ENCODE measurements at places on chromosomes 1 and 21.

GRCh38 chr1:94602316-94602715 lies 60.8 kb upstream of the F3 start:
- no peak for DNase-seq

DNA sequence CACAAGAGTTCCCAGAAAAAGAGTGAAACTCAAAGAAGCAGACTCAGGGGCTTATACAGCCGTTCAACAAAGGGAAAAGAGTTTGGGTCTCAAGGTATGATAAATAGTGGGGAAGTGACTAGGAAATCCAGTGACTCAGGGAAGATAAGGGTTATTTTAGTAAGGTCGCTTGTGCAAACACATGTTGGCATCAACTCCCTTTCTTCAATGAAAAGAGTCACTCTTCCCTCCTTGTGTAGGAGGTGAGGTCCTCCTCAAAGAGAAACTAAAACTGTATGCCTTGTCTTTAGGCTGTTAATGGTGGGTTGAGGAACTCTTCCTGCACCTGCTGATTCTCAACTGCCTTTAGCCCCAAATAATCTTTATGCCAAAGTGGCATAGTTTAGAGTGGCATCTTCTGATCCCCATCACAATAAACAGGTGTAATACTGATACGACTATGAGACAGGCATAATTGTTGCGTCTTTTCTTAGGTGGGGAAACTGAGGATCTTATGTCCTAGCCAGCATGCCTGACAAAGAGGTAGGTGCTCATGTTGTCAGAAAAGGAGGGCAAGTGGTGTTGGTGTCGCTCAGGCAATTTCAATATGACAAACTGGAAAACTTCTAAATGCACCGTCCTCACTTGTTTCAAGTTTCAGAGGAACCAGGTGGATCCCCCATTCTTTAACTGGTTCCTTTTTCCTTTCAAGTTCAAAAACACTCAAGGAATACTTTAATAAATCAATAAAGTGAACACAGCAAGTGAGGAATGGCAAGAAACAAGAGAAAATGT lies 294.1 kb upstream of the RUNX1 start:
- no peak for DNase-seq

DNA sequence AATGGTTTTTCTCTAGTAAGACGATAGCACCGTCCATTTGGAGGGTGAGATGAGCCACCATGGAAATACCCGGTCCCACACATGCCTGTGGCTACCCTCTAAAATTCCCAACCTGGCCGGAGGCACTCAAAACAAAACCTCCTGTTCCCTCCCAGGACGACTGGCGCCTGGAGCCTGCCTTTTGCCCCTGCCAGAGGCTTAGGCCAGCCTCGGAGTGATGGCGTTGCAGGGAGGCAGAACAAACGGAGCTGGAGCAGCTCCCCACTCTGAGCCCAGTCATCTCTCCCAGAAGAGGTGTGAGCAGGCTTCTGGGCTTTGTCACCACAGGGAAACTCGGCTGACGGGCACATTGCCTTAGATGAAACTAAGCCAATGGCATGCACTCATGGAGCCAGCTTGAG lies 213.7 kb upstream of the HOOK1 start:
- no peak for DNase-seq

DNA sequence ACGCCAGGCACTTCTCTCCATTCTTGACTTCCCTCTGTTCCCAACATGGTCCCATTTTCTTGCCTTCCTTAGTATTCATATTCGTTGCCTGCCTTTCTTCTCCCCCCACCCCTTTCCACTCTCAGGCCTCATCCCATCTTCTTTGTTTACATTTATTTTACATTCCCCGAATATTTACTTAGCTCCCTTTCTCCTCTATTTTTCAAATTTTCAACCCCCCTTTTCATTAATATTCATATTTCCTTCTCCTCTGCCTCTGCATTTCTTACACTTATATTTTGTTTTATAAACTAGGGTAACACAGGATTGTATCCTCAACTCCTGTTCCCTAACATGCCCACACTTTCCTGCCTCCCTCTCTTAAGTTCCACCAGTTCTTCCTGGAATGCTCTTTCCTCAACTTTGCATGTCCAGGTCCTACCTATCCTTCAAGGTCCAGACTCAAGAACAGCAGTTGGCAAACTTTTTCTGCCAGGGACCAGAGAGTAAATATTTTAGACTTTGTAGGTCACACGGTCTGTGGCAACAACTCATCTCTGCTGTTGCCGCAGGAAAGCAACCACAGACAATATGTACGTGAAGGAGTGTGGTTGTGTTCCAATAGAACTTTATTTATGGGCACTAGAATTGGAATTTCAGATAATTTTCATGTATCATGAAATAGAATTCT lies 29.8 kb upstream of the A3GALT2 start:
- no peak for DNase-seq

DNA sequence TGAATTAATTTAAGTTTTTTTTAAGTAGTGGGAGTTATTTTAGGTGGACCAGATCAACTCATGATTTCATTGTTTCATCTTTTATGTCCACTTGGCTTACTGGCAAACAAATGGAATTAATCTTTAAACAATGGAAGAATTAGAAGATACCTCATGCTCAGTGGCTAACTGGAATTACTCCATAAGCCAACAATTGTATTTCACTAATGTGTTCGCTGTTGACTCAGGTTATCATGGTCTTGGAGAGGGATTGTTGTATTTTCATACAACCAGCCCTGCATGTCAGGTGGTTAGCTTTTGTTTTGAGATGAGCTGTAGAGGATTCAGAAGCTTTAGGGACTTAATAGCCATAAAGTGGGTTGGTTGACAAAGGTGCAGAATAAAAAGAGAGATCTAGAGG lies 57.2 kb upstream of the HMCN1 start:
- no peak for DNase-seq

DNA sequence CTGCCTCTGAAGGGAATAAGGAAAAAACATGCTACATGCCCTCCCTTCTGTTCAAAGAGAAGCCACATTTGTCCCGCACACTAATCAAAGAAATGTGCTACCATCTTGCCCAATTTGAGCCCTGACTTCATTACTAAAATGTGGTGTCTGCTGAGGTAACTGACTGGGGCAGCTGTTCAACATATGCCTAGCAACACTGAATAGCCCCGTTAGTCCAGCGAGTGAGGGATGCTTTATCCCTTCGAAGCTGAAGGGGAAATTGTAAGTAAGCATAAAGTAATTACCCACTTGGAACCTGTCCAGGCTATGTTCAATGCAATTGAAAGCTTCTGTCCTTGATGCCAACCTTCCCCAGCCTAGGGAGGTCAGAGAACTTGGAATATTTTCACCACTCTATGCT lies 310.6 kb downstream of the SEC16B start:
- DNase-seq: no peak

DNA sequence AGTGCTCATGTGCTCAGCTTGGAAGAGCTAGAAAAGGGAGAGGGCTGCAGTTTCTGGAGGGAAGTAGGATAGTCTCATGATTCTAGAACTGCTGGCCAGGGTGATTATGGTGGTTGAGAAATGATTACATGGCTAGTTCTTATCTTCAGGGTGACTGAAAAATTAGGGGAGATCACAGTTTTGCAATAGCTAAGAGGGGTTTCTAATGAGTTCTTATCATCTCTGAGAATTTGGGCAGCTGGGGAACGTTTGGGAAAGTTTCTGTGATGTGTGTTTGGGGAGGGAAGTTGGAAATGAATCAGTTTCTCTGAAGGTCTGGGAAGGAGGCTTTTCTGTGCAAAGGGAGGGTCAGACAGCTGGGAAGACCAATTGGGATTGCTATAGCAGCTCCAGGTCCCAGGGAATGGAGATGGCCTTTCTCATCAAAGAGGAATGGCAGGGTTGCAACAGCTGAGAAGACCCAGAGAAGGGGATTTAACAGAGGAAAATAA lies 7.6 kb upstream of the RHOU start:
- DNase-seq: peak; percentile 35

DNA sequence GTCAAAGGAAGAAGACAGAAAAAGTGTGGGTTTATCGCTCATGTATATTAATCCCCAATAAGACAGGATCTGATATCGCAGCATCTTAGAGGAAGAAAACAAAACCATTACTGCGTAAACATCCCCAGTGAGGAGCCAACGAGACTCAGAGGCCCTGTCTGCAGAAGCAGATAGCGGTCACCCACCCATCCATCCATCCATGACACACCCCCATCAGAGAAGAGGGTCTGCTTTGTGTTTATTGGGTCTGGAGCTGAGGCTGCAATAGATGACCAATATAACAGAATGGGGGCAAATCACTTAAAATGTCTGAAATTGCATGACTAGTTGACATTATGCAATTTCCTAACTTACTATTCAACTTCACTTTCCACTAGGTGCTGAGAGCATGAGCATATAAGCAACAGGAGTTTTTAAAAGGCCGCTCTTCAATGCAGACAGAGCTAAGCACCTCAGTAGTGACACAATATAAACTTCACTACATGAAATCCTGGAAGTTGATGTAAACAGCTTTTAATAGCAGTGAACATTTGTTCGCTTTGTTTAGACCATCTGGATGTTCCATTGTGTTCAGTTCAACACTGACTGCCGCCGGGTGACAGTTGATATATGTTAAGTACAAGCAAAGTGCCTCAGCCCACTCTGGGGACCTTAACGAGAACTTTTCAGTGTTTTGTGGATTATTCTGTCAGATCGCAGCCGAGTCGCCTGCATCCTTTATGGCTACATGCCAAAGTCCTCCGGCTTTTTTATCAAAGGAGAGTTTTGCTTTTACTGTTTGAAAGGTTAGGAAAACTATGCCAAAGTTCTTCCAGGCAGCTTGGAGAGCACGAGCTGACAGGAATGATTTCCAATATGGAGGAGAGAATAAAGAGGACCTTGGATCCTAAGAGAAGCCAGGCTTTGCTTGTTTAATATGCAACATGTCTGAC lies 167.5 kb downstream of the ZNF281 start:
- peak; percentile 76 for DNase-seq

- DNase-seq: no peak
Measured at GRCh38 chr1:95983831-95984230, 737.8 kb upstream of the PTBP2 start.

DNA sequence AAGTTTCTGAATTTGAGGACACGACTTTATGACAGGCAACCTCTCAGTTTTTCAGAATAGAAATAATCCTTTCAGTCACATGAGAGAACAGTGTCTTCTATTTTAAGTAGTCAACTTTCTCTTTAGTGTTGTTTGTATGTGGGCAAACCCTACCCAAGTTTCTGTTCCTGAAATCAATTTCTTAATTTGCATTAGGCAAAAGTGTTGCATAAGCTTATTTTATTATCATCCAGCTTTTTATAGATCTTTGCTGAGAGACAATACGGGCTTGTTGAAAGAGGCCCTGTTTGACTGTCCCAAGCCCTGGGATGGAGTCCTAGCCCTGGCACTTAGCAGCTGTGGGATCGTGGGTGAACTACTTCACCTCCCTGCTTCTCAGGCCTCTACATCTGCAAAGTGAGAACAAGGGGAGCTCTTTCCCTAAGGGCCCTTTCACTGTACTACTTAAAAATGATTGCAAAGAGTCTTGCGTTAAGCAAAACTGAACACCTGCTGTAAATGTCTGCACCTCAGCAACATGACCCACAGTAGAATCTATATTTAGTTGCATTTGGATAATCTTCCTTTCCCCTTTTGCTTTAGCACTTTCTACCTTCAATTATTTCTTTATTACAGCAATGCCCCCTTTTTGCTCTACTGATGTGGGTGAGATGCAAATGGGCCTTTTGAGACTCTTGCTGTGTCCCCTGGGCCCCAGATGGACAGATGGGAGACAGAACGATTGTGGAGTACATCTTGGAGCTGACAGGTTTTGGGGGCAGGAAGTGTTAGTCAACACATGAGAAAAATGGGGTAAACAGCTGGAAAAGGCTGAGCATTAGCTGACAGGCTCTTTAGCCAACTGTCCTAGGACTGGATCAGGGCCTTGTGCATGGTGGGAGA lies 41.0 kb upstream of the SCAF4 start:
- peak; percentile 22 for DNase-seq

- peak; percentile 94 for DNase-seq
Measured at GRCh38 chr1:183841950-183842794, 37.3 kb downstream of the RGL1 start.

Data from muscle of leg (tissue), 16 donors.